ENCODE measurements at places on chromosomes 7 and 10.

- DNase-seq = peak; percentile 10
Observed at GRCh38 chr10:821322-821721, 110.2 kb downstream of the LARP4B start.

DNA sequence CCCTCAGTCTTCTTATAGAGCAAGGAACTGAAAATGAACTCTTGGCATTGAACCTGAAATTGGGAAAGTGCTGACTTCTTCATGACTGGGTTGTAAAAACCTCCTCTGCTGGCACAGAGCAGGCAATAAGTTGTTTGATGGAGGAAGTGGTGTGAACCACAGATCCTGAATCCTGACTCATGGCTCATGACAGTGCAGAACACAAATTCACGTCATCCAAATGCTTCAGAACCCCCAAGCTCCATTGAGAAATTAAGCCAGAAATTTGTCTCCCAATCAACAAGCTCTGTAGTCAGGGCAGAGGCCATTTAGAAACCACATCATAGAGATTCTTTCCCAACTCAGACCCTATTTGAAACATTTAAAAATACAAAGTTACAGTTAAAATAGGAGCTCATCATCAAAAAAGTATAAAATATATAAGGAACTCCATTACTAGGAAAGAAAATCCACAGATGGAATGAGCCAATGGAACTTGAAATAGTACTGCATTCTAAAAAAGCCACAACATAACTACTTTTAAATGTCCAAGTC is 10.3 kb upstream of the STK17A start:
- DNase-seq = peak; percentile 99

- DNase-seq = no peak
Observed at GRCh38 chr10:121904888-121905287, 22.9 kb downstream of the ATE1 start.

GRCh38 chr10:110226926-110227641 is 19.7 kb downstream of the MXI1 start:
- peak; percentile 27 for DNase-seq

GRCh38 chr7:76080204-76080603 is 32.3 kb downstream of the MDH2 start:
- DNase-seq = no peak

Measured in astrocyte of the spinal cord (primary cell).